Stimulated activated CD8-positive, alpha-beta memory T cell treated with anti-CD3 and anti-CD28 coated beads, Interleukin-4, amount 100 ng/mL, for 48 hours (primary cell): ENCODE measurements at places on chromosomes 6 and 20.

DNA sequence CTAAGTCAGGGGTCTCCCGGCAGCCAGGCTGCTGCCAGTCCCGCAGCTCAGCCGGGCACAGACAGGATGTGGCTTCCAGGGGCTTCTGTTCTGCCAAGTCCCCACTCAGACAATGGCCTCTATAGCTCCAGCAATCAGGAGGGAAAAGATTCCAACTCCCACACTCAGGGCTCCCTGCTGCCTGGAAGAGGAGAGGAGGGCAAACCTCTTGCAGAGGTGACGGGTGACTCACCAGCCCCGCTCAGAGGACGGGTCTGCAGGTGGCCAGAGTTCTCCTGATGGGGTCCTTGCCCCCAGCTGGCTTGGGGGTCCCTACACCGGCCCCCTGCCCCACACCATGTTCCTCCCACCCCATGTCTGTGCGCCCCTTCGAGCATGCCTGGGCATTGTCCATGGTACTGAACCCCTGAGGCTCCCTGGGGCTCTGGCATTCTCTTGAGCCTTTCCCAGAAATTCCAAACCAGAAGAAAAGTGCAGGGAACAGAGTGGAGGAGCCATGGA, 32.6 kb downstream of the NTSR1 start:
- DNase-seq: no peak

- no peak for DNase-seq
Observed at GRCh38 chr20:1651268-1652058, 6.1 kb downstream of the SIRPG start.

- DNase-seq: no peak
Observed at GRCh38 chr6:80363501-80364122, 257.1 kb downstream of the BCKDHB start.

DNA sequence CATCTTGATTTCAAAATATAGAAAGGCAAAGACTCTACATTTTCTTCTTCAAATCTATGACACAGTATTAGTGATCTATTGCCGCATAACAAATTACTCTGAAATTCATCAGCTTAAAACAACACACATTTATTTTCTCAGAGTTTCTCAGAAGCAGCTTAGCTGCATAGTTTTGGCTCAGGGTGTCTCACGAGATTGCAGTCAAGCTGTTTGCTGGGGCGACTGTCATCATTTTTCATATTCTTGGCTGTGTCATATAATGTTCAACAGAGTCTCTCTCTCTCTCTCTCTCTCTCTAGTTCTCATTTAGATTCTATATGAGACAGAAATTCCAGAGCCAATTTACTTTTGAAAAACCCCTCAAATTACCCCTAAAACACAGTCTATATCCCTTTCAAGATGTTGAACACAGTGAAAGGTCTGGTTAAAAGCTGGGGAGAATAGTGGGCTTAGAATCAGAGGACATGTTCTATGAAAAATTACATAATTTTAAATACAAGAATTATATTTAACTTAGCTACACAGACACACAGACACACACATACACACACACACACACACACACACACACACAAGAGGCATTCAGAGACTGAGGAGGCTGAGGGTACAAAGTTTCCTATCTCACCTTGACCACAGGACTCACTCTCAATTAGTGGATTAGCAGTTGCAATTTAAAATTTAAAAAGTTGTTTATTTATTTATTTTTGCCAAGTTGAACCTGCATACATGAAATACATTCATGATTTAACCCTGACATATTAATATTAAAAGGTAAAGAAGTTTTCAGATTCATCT, 86.7 kb downstream of the MKKS start:
- no peak for DNase-seq

GRCh38 chr6:75285283-75285639, 669 bp upstream of the TMEM30A start:
- DNase-seq: no peak
